Ureter (tissue), 1 donor: ENCODE measurements at places on chromosomes 12 and 14.

DNA sequence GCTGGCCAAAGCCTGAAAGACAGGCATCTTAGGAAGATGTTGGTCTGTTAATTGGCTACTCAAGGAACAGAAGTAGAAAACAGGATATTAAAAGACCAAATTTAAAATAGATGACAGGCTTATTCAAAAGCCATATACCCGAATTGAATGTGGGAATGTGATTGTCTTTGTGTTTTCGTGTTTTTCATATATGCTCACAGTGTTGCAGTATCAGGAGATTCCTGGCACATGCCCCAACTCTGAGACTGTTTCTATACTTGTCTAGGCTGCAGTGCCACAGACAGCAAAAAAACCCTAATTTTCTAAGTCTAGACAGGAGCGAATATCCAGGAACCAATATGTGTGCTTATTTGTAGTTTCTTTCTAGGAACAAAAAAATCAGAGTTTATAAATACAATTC is 57.4 kb upstream of the KRR1 start:
- no peak for DNase-seq

- no peak for DNase-seq
Observed at GRCh38 chr12:108461058-108461660, 53.9 kb upstream of the FICD start.

DNA sequence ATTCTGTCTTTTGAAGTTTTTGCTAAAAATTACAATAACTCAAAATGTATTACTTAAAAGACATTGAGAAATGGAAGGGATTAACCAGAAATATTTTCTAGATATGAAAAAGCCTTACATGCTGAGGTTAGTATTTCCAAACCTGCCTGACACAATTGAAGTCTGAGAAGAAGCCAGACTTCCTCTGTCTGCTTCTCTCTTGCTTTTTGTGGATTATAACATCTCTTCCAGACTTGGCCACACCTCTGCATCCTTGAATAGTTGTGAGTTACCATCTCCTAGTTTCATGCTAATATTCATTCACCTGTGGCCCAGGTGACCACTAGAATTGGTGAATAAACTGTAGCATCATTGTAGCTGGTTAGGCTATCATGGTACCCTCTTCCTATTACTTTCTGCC is 497.6 kb downstream of the SLC16A7 start:
- no peak for DNase-seq

GRCh38 chr14:95037273-95037672 is 120.1 kb downstream of the DICER1 start:
- no peak for DNase-seq

DNA sequence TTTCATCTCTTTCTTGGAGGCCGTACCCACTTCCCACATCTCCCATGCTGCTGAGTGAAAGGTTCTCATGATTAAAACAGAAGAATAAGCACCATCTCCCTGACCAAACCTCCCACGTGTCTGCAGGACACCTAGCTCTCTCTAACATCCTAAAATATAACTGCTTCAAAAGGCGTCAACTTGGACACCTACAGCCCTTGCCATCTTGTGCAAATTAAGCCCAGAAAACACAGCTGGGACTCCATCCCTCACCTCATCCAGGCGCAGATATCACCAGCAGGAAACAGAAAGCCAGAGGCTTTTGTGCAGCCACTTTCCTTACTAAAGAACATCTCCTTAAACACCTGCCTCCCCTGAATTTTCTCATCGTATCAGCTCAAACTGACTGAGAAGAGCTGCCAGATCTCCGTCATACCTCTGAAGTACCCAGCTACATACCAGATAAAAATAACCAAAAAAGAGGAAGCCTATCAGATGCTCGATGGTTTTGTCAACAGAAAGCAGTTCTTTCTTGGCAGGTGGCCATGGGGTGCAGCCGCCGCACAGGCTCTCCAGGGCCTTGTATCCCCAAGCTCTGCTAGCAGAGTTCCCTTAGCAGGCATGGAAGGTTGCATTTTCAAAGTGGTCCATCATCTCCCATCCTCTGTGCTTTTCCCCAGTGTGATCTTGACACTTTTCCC is 28.8 kb downstream of the MAP3K9 start:
- DNase-seq: peak; percentile 50

DNA sequence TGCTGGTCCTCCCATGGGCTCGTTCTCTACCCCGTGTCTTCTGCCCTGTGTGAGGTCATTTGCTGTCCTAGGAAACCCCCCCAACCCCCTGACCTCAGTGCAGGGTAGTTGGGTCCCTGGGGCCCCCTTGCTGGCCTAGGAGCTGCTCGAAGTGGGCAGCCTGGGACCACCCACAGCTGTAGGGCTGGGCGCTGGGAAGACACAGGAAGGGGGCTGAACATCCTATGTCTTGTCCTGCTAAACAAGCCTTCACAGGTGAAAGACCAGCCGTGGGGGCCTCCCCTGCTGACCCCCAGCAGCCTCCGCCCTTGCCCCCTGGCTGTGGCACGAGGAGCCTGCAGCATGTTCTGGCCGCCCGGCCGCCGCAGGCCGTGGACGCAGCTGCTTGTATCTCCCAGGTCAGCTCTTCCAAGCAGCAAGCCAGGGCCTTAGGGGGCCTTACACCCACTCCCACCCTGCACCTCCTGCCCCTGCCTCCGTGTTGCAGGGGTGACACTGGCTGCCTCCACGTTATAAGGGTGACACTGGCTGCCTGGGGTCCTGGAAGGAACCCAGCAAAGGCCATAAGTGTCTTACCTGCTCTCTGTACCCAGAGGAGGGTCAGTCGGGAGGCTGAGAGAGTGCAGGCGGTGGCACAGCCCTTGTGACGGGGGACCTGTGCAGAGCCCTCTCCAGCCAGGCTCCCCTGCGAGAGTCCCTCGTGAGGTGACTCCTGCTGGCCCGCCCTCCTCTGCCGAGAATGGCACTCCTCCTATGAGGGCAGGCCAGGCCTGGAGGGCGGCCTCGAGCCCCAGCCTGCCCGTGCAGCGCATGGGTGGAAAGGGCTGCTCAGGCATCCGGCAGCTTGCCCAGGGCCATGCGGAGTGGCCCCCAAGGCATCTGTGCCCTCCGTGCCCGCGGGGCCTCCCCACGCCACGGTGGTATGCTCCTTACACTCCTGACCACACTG is 11.5 kb upstream of the TEX22 start:
- DNase-seq: no peak

- no peak for DNase-seq
Observed at GRCh38 chr14:106694638-106695393, 1168.4 kb downstream of the TMEM121 start.

DNA sequence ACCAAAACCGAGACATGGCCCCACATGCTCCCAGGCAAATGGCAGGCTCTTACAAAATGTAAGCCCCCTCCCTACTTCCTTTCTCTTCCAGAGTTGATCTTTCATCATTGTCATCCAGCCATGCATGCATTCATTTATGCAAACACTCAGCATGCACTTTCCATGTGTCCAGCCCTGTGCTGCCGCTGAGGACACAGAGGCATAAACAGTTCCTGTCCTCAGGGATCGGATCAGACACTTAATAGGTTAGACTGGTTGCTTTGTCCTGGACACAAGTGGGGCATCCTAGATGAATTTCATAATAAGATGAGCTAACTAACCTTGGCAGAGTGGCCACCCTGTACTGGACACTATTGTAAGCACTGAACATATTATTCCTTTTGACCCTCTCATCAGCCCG is 23.1 kb downstream of the PRIMA1 start:
- DNase-seq: no peak

DNA sequence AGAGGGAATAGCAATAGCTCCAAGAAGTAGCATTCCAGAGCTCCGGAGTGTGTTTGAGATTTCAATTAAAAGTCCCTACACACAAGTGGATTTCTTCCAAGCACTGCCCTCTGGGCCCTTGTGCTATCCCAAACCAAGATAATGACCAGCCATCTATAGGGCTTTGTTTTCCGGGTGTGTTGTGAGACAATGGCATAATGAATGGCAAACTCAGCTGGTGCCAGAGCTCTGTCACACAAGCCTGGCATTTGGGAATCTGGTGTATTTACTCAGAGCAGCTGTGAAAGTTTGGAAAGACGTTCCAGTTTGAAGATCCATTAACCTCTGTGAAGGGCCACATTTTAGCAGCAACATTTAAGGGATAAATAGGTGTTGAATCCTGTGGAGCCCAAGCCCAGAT is 61.2 kb upstream of the TMTC2 start:
- no peak for DNase-seq
